Endothelial cell (in vitro differentiated cells): ENCODE measurements at places on chromosomes 4 and X.
A peak's percentile ranks its signal among the peaks of the same experiment; 100 is the strongest.

- H3K27me3 ChIP-seq, result no peaks in the 10 kb centered on the region
- no peaks in the 10 kb centered on the region for H3K4me1 ChIP-seq
- H3K36me3 ChIP-seq, result no peaks in the 10 kb centered on the region
- no peak for DNase-seq
These were observed 1512.5 kb downstream of the TECRL start for GRCh38 chr4:62896721-62897120.

GRCh38 chr4:17013382-17014006 is 115.0 kb upstream of the LDB2 start:
- H3K36me3 ChIP-seq, result peaks cover 6% of the 10 kb centered on the region
- H3K27me3 ChIP-seq, result peaks cover 2% of the 10 kb centered on the region
- no peak overlapping the region for H3K27ac ChIP-seq
- no peak overlapping the region for H3K4me3 ChIP-seq
- no peak for DNase-seq
- H3K4me1 ChIP-seq, result peaks cover 14% of the 10 kb centered on the region

- DNase-seq, result no peak
- H3K27me3 ChIP-seq, result peaks cover 2% of the 10 kb centered on the region
- no peak overlapping the region for H3K27ac ChIP-seq
- no peaks in the 10 kb centered on the region for H3K36me3 ChIP-seq
- H3K4me1 ChIP-seq, result peaks cover under 1% of the 10 kb centered on the region
These were observed 104.1 kb downstream of the ANOS1 start for GRCh38 chrX:8627796-8628195.

DNA sequence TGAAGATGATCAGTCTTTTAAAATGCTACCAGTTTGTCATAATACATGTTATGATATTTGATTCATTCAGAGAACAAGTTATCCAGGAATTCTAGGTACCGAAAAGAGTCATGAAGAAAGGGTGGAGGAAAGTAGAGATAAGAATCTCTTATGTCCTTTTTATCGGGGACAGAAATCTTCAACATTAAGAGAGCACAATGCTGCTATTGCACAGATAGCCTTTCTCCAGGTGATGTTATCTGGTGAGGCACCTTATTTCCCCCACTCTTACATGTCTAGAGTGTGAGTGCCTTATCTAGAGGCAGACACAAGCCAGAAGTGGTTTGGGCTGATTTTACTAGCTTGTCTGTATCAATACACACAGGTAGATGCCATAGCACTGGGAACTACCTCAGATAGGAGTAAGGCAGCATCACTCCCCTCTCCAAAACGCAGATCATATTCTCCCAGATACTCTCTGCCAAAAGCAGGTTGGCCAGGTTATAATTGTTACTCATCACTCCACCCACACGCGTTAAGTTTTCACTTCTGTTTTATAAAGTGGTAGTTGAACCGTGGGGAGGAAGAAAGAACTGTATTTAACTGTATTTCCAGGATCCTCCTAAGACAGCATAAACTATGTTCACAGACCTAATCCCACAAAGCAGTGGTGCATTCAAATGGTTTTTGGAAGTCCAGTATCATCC is 38.4 kb downstream of the AREG start:
- no peaks in the 10 kb centered on the region for H3K27me3 ChIP-seq
- H3K4me1 ChIP-seq, result no peaks in the 10 kb centered on the region

GRCh38 chrX:71241301-71241700 is 12.6 kb downstream of the ZMYM3 start:
- H3K4me3 ChIP-seq, result peak overlapping the region; percentile 21
- peaks cover 48% of the 10 kb centered on the region for H3K36me3 ChIP-seq
- DNase-seq, result no peak
- no peaks in the 10 kb centered on the region for H3K4me1 ChIP-seq
- no peaks in the 10 kb centered on the region for H3K27me3 ChIP-seq

GRCh38 chrX:9336456-9336855 is 128.4 kb upstream of the TBL1X start:
- DNase-seq, result no peak
- no peak overlapping the region for H3K4me3 ChIP-seq
- H3K36me3 ChIP-seq, result no peaks in the 10 kb centered on the region

- H3K27ac ChIP-seq, result no peak overlapping the region
- no peak for DNase-seq
- no peaks in the 10 kb centered on the region for H3K36me3 ChIP-seq
- H3K4me1 ChIP-seq, result peaks cover 6% of the 10 kb centered on the region
- no peak overlapping the region for H3K4me3 ChIP-seq
These were observed 64.8 kb downstream of the PLS3 start for GRCh38 chrX:115625572-115626301.

GRCh38 chr4:39637586-39638353 is 895 bp downstream of the SMIM14 start:
- H3K4me1 ChIP-seq, result peaks cover 21% of the 10 kb centered on the region
- no peaks in the 10 kb centered on the region for H3K36me3 ChIP-seq
- peak; percentile 52 for DNase-seq
- peaks cover 7% of the 10 kb centered on the region for H3K27me3 ChIP-seq
- peak overlapping the region; percentile 91 for H3K27ac ChIP-seq
